ENCODE measurements at places on chromosomes 12 and 14.

DNA sequence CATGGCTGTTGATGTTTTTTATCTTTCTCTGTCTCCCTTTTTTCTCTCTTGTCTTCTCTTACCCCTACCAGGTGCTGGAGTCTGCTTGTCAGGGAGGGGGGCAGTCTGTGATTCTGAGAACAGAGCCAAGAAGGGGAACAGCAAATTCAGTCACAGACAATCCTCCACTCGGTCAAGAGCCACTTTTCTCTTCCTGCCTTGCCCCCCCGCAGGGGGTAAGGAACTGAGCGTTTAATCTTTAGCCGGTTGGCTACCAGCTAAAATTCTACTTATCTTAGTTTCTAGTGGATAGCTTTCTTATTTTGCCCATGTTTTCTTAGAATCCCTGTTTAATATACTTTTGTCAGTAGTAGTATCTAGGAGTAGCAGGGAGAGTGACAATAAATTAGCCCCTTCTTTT is 1.9 kb downstream of the RIMKLB start:
- H3K27me3 ChIP-seq = no peaks in the 10 kb centered on the region
- H3K27ac ChIP-seq = peak overlapping the region; percentile 41
- H3K36me3 ChIP-seq = no peaks in the 10 kb centered on the region
- peaks cover 7% of the 10 kb centered on the region for H3K4me1 ChIP-seq
- no peak for DNase-seq
- H3K4me3 ChIP-seq = no peak overlapping the region

DNA sequence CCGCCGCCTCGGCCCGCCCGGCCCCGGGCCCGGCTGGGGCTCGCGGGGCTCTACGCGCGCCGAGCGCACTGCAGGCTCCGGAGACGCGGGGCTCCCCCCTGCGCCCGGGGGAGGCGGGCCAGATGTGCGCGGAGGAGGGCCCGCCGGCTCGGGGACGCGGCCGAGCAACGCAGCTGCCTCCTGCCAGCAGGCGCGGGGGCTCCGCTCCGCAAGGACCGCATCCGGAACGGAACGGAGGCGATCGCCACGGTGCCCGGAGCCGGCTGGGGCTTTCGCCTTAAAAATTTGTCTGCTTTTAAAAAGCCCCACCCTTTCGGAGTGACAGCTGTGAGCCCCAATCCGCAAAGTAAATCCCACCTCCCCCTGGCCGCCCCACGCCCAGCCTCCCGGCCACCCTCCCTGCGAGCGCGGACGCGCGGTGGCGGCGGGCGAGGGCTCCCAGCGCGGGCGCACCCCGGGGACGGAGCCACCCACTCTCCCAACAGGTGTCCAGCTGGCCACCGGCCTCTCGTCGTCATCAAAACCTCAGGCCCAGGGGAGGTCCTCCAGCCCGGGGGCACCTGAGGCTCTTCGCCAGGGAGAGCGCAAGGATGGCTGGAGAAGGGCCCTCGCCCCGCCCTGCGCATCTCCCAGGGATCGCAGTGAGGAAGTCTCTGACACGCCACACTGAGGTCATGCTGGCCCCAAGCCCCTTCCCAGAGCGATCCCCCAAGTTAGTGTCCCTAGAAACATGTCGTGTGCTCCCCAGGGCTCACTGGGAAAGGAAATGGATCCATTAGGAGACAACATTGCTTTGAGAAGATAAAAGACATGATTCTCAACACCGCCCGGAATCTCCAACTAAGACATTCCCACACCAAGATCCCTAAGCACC is at the start of gene TMEM132D:
TMEM132D (minus strand) TSS at position 70 of the 874 bp plus-strand sequence.
- no peaks in the 10 kb centered on the region for H3K36me3 ChIP-seq
- no peaks in the 10 kb centered on the region for H3K27me3 ChIP-seq
- H3K4me3 ChIP-seq = no peak within 1 kb of the TSS
- no peaks in the 10 kb centered on the region for H3K4me1 ChIP-seq
- H3K27ac ChIP-seq = no peak within 1 kb of the TSS
- no peak for DNase-seq

DNA sequence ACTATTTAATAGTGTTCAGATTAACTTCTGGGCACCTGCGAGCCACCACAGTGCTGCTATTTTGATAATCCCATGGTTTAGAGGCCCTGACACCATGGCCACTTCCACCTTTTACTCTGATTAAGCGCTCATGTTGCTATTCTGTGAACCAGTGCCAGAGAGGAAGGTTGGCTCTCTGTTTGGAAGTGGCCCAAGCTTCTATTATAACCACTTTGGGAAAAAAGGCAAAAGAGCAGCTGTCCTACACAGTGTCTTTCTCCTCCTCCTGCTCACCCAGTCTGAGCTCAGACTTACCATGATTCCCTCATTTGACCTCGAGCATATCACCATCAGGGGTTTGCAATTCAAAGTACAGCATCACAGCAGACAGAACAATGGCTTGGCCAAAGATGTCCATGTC is 23.3 kb downstream of the DYRK2 start:
- H3K4me3 ChIP-seq = no peak overlapping the region
- H3K36me3 ChIP-seq = no peaks in the 10 kb centered on the region
- no peaks in the 10 kb centered on the region for H3K4me1 ChIP-seq
- H3K27ac ChIP-seq = no peak overlapping the region
- no peak for DNase-seq
- no peaks in the 10 kb centered on the region for H3K27me3 ChIP-seq

DNA sequence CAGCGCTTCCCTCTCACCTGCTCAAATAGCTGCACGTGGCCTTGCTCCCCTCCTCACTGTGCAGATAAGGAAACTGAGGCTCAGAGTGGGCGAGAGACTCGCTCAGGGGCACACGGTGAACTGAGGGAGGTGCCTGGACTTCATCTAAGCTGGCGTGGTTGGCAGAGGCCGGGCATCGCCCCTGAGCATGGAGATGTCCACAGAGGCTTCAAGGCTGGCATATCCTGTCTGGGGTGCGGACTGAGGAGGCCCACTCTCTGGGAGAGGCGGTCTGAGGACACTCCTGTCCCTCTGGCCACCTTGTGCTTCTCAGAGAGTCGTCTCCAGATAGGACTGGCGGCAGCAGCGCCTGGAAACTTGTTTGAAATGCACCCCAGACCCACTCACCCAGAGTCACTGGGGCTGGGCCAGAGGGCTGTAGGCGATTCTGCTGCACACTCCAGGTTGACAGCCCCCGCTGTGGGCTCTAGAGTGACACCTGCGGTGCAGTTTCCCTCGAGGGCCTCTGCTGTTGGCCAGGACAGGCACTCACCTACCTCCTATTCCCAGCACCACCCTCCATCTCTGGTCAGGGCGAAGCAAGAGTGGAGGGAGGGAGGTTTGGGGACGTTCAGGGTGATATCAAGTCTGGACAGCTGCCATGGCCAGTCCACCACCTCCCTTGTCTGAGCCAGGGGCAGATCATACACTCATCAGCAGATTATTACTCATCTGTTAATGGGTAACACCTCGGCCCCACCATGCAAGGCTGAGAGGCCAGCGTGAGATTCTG is 11.2 kb upstream of the LBHD2 start:
- H3K27ac ChIP-seq = no peak overlapping the region
- H3K36me3 ChIP-seq = no peaks in the 10 kb centered on the region
- H3K4me1 ChIP-seq = no peaks in the 10 kb centered on the region
- DNase-seq = no peak
- no peaks in the 10 kb centered on the region for H3K27me3 ChIP-seq

DNA sequence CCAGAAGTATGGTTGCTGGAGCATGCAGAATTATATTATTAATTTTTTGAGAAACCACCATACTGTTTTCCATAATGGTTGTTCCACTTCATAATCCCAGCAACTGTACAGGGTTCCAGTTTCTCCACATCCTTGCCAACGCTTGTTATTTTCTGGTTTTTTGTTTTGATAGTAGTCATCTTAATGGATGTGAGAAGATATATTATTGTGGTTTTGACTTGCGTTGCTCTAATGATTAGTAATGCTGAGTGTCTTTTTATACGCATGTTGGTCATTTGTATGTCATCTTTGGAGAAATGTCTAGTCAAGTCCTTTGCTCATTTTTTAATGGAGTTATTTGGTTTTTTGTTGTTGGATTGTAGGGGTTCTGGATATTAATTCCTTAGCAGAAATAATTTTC is 58.1 kb downstream of the DAAM1 start:
- H3K36me3 ChIP-seq = no peaks in the 10 kb centered on the region
- no peak for DNase-seq
- H3K27ac ChIP-seq = no peak overlapping the region
- H3K4me1 ChIP-seq = no peaks in the 10 kb centered on the region
- H3K4me3 ChIP-seq = no peak overlapping the region
- no peaks in the 10 kb centered on the region for H3K27me3 ChIP-seq

GRCh38 chr12:46404225-46404631 is 31.7 kb upstream of the SLC38A2 start:
- no peaks in the 10 kb centered on the region for H3K27me3 ChIP-seq
- no peak for DNase-seq
- peak overlapping the region; percentile 10 for H3K27ac ChIP-seq
- no peaks in the 10 kb centered on the region for H3K4me1 ChIP-seq

- H3K36me3 ChIP-seq = no peaks in the 10 kb centered on the region
- no peak overlapping the region for H3K4me3 ChIP-seq
- H3K4me1 ChIP-seq = no peaks in the 10 kb centered on the region
- no peak overlapping the region for H3K27ac ChIP-seq
- H3K27me3 ChIP-seq = no peaks in the 10 kb centered on the region
Measured at GRCh38 chr14:65415613-65416012, 3.1 kb downstream of the FUT8 start.

DNA sequence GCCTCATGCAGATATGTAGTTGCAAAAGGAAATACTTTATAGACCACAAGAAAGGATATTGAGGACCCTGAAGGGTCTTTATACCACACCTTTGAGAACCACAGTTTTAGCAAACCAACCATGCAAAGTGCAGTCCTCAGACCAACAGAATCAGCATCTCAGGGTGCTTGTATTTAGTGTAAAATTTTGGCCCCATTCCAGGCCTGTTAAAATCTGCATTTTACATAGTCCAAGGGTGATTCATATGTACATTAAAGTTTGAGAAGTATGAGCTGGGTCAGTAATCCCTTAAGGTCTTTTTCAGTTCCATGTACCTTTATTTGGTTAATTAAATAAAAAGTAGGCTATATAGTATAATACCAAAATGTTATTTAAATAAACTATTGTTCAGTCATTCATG is 91.2 kb downstream of the WNK1 start:
- no peaks in the 10 kb centered on the region for H3K36me3 ChIP-seq
- no peaks in the 10 kb centered on the region for H3K27me3 ChIP-seq
- H3K27ac ChIP-seq = no peak overlapping the region
- no peak for DNase-seq
- no peak overlapping the region for H3K4me3 ChIP-seq
- no peaks in the 10 kb centered on the region for H3K4me1 ChIP-seq

DNA sequence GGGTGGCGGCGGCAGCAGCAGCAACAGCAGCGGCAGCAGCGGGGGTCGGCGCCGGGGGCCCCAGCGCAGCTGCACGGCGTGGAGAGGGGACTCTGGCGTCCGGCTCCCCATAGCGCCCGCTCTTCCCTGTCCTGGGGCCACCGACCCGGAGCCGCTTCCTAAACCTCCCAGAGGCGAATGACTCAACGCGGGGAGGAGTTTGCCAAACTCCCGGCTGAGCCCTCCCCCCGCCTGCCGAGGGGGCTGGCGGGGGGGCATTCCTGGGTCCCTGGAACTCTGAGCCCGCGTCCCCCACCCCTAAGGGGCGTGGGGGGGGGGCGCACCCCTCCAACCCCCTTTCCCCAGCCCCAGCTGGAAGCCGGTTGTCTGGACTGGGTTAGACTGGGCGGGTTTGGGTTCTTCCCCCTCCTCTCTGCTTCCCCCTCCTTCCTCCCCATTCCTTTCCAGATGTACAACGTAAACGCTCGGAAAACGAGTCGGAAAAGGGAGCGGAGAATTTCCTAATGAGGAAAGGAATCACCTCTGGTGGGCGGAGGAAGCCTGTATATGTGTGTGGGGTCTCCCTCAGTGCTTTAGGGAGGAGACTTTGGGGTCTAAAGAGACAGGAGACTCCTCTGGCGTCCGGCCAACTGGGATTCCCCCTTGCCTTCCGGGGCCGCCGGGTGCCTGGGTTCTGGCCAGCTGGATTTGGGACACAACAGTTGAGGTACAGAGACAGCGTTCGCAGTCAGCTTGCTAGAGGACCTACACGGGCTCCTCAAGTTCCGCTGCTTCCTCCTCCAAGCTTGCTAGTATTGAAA is at the start of gene ITGA5:
ITGA5 (minus strand) TSS at position 179 of the 800 bp plus-strand sequence; CDS start at position 111, 68 bp downstream.
- peak within 1 kb of the TSS; percentile 87 for H3K4me3 ChIP-seq
- peak; percentile 47 for DNase-seq
- no peaks in the 10 kb centered on the region for H3K27me3 ChIP-seq
- H3K4me1 ChIP-seq = no peaks in the 10 kb centered on the region
- peak within 1 kb of the TSS; percentile 89 for H3K27ac ChIP-seq

DNA sequence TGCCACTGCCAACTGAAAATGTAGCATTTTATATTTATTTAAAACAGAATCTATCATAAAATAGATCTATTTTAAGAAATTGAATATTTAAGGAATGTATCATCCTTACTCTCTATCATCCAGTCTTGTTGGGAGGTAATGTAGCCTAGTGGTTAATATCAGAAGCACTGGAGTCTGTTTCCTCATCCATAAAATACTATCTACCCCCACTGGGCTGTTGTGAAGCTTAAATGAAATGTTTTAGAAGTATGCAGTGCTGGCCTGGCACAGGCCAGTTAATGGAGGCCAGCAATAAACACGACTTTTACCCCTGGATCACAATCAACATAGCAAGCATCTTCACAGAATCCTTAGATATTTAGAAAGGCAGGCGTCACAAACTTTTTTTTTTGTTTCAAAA is 188.0 kb downstream of the CAND1 start:
- no peaks in the 10 kb centered on the region for H3K36me3 ChIP-seq
- no peak overlapping the region for H3K4me3 ChIP-seq
- no peaks in the 10 kb centered on the region for H3K27me3 ChIP-seq
- H3K4me1 ChIP-seq = no peaks in the 10 kb centered on the region

GRCh38 chr12:112473056-112473455 is 54.3 kb downstream of the PTPN11 start:
- no peak overlapping the region for H3K27ac ChIP-seq
- H3K4me3 ChIP-seq = no peak overlapping the region
- H3K27me3 ChIP-seq = no peaks in the 10 kb centered on the region
- no peaks in the 10 kb centered on the region for H3K4me1 ChIP-seq
- DNase-seq = no peak
- H3K36me3 ChIP-seq = peaks cover 7% of the 10 kb centered on the region

GRCh38 chr12:180445-180844 is 33.5 kb downstream of the SLC6A12 start:
- H3K27ac ChIP-seq = no peak overlapping the region
- H3K4me1 ChIP-seq = no peaks in the 10 kb centered on the region
- no peaks in the 10 kb centered on the region for H3K27me3 ChIP-seq

DNA sequence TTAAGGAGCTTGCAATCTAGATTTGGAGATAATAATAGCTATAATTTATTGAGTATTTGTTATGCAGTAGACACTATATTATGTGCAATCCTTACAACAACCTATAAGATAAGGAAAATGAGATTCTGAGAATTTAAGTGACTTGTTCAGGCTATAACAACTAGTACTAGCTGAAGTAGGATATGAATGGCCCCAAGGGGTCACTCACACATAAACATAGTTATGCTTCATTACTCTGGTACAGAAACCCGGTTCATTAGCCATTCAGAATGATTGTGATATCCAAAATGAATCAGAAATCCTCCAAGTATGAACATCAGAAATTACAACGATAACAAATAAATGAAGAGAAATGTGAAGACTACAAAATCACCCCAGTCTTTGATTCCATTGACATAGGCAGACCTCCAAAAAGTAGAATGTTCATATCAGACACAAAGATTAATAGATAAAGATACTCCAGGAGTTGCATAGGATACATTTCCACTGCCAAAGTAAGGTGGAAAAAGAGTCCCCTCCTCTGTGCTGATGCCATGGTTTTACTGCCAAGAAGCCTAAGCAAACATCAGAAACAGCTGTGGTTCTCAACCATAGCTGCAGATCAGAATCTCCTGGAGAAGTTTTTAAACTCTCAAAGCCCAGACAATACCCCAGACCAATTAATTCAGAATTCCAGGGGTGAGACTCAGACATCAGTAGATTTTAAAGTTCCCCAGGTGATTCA is 8.6 kb upstream of the NID2 start:
- H3K36me3 ChIP-seq = no peaks in the 10 kb centered on the region
- H3K4me3 ChIP-seq = no peak overlapping the region
- no peaks in the 10 kb centered on the region for H3K4me1 ChIP-seq
- no peak overlapping the region for H3K27ac ChIP-seq
- no peaks in the 10 kb centered on the region for H3K27me3 ChIP-seq
- no peak for DNase-seq

Data from breast epithelium (tissue), 4 donors.